ENCODE measurements at places on chromosomes 5 and 9. TPM values are rescaled to one million over a fixed set of nuclear protein-coding genes. Genes with fewer than 3 reads are reported as not detected.

C1QTNF2 gene
- total RNA-seq: not detected

GNG10 gene
- total RNA-seq: 52.9 TPM

SPINK4 gene
- total RNA-seq: not detected

TNIP1 gene
- total RNA-seq: 247 TPM

MCIDAS gene
- 0.33 TPM for total RNA-seq

TLR4 gene
- total RNA-seq: 71.3 TPM

MED22 gene
- 35.4 TPM for total RNA-seq

DNA sequence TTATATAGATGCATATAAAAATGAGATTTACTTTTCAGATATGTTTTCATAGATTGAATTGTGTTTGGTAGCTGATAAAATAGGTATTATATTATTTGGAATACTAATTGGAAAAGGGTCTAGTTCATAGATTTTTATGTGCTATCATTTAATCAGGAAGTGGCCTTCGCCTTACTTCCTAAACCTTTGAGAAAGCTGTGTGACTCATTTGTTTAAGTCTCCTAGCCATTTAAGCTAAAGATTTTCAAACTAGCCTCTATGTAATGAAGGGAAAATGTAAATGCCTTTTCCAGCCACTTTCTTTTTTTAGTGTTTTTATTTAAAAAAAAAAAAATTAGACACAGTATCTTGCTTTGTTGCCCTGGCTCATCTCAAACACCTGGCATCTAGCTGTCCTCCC lies 97.5 kb downstream of the DMXL1 start:
- DNase-seq: no peak

DNA sequence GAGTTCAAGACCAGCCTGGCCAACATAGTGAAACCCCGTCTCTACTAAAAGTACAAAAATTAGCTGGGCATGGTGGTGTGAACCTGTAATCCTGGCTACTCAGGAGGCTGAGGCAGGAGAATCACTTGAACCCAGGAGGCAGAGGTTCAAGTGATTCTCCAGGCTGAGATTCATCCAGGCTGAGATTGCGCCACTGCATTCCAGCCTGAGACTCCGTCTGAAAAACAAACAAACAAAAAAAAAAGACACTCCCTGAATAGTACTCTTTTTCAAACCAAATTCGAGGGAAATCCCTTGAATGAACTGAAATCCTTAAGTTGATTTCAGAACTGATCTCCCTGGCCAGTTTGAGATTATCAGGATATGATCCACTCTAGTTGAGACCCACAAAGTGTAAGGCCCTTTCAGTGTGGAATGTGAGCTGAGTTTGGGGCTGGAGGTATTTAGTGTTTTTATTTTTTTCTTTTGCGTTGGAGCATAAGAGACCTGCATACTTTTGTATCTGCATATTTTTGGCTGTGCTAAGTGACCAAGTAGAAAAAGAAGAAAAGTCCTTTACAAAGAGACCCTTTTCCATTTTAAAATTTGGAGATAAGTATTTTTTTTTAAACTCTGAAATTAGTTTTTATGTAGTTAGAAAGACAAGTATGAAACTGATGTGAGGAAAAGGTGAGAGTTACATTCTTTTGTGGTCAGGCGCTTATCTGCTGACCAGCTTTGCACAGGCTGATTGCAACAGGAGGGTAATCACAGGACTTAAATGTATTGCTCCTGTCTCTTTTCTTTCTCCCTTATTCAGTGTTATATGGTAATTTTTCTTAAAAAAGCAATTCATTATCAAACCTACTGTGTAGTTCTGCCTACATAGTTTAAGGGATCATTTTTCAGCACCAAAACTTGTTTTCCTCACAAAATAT lies 42.9 kb downstream of the TMEFF1 start:
- peak; percentile 16 for DNase-seq

GRCh38 chr9:85510830-85511504 lies 230.8 kb downstream of the AGTPBP1 start:
- DNase-seq: no peak

DNA sequence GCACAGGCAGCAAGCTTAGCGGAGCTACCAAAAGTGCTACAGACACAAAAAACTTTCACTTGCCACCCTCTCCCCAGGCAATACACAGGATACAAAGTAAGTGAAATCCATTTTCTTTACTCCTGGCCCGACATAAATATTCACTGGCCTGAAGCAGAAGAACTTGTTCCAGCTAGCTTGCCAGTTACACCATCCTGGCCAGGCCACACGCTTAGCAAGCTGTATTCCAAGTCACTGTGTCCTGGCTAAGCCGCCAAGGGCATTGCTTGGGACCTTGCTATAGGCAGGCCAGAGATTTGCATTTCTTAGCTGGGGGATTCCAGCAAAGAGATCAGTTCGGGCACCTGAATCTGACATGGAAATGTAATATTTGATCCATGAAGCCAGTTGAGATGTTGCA lies 71.0 kb upstream of the SLC1A3 start:
- DNase-seq: no peak

DNA sequence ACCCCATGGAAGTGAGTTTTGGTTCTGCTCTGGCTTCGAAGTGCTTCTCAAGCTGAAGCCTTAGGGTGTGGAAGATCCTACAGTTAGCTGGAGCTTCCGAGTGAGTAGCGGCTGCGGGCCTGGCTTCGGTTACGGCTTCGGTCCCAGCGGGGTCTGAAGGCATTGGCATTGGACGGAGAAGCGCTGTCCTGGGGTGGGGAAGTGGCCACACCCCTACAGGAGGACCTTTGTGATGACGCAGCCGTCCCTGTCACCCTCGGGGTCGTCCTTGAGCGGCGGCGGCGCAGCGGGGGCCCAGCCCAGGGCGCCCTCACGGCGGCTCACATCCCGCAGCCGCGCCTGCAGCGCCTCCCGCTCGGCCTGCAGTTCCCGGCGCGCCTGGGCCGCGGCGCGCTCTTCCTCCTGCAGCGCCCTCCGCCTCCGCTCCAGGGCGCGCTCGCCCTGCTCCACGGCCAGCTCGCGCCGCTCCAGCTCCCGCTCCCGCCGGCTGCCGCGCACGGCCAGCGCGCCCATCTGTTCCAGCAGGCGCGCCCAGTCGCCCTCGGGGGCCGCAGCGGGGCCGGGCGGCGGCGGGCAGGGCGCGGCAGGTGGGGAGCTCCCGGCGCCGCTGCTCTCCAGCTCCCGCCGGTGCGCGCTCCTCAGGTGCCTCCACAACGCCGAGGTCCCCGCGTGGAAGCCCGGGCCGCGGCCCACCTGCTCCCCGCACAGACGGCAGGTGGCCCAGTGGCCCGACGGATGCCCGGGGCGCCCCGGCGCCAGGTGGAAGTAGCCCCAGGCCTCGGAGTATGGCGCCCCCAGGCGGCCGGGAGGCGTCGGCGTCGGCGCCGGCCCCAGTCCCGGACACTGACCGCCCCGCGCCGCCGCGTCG lies 9.9 kb downstream of the ZBED3 start:
- peak; percentile 46 for DNase-seq

- peak; percentile 76 for DNase-seq
These were observed 129.2 kb downstream of the LIFR start for GRCh38 chr5:38426986-38427950.

DNA sequence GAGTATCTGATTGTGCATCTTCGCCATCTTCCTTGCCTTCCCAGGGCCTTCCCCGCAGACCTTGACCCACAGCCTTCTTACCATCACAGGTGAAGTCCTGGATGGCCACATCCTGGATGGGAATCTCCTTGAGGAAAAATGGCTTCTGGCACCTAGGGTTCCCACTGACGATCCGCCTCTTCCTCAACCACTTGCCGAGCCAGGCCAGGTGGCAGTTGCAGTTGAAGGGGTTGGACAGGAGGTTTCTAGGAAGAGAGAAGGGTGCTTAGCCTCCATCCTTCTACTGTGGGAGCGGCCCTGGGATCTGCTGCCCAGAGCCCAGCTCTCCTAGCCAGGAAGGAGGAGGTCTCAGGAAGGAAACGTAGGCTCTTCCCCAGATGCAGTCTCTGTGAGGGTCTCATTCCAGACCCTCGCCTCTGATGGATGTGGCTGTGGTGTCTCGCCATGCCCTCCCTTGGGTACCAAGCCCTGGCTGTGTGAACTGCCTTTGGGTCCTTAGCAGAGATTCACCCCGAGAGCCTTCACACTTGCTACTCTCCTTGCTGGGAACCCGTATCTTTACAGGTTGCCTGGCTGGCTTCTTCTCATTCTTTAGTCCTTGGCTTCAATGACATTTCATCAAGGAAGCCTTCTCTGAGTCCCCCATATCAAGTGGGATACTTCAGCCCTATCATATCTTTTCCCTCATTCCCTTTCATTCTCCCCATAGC lies 170.4 kb upstream of the PANK3 start:
- no peak for DNase-seq

GRCh38 chr5:2985718-2986117 lies 234.2 kb upstream of the IRX2 start:
- no peak for DNase-seq

GRCh38 chr9:133604214-133604613 lies 5.0 kb downstream of the FAM163B start:
- DNase-seq: no peak

GRCh38 chr5:2906302-2907090 lies 155.0 kb upstream of the IRX2 start:
- no peak for DNase-seq
